ENCODE measurements at places on chromosomes 5 and 9.

GRCh38 chr5:41264019-41264418, 50.7 kb upstream of the C6 start:
- no peak for DNase-seq

DNA sequence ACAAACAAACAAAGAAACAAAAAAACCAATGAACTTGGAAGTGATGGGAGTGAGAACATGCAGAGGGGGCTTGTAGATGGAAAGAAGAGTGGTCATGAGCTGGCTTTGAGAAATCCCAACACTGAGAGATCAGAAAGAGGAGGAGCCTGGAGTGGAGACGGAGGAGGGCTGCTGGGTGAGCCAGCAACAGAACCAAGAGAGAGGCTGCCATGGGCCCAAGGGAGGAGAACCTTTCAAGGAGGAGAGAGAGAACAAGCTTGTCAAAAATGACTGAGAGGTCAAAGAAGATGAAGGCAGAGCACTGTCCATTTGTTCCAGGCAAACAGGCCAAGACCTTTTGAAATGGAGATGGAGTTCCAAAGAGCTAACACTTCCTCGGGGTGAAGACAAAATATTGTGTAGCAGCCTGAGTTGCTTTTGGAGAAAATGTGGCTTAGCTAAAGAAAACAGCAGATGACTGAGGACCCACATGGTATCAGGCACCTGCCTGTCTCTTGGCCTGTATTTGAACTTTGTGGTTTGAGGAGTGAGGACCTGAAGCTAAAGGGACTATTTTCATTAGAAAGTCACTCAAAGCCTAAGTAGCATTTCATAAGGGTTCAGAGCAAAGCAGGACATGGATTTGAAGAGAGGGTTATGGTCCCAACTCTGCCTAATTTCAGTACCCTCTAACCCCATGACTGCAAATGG, 13.1 kb downstream of the NSG2 start:
- no peak for DNase-seq

GRCh38 chr5:135526924-135527323, 8.8 kb downstream of the NEUROG1 start:
- no peak for DNase-seq

DNA sequence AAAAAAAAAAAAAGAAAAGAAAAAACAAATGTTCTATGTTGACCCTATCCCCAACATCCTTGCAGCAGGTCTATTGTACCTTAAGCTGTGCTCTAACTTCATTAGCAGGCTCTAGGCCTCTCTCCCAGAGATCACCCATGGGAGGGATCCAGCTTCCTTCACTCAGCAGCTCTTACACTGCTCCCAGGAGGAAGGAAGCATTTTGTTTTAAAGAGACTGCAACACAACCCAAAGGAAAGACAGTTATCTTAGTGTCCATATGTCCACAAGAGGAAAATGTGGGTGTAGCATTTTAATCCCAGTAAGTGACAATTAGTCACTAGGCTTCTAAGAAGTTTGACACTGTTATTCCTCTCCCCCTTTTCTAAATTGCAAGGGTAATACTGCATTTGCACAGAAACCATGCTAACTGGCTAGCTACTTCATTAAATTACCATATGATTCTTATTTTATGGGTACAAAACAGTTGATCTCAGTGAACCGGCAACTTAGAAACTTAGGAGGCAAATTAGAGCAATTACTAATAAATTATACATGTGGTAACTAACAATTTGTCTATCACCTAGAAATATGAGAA, 58.8 kb downstream of the MARCHF3 start:
- DNase-seq, result no peak

GRCh38 chr5:123721675-123722276, 209.8 kb downstream of the CSNK1G3 start:
- no peak for DNase-seq

- no peak for DNase-seq
Measured at GRCh38 chr5:112276991-112277390, 142.1 kb downstream of the EPB41L4A start.
